ENCODE measurements at places on chromosomes 3 and 15.
A peak's percentile ranks its signal among the peaks of the same experiment; 100 is the strongest.

- no peak for DNase-seq
Observed at GRCh38 chr3:10998542-10998941, 6.0 kb downstream of the SLC6A1 start.

GRCh38 chr3:101573449-101574387 is at the start of gene PCNP:
Gene PCNP (plus strand): TSS chr3:101574180. CDS start chr3:101574216, 36 bp downstream.
- peak; percentile 99 for DNase-seq

DNA sequence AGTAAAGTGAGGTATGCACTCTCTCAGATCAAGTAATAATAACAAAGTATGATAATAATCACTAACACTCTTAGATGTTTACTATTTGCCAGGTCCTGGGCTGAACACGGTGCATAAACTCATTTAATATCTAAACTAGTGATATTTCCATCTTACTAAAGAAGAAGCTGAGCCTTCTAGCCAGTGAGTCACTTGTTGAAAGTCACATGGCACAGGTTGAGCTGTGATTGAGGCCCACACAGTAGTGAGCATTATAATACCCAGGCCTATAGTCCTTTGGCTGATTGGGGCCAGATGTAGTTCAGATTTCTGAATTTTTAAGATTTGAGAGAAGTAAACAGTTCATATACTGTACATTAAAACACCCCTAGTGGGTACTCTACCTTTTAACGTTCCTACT is 93.2 kb upstream of the CCDC80 start:
- peak; percentile 44 for DNase-seq

DNA sequence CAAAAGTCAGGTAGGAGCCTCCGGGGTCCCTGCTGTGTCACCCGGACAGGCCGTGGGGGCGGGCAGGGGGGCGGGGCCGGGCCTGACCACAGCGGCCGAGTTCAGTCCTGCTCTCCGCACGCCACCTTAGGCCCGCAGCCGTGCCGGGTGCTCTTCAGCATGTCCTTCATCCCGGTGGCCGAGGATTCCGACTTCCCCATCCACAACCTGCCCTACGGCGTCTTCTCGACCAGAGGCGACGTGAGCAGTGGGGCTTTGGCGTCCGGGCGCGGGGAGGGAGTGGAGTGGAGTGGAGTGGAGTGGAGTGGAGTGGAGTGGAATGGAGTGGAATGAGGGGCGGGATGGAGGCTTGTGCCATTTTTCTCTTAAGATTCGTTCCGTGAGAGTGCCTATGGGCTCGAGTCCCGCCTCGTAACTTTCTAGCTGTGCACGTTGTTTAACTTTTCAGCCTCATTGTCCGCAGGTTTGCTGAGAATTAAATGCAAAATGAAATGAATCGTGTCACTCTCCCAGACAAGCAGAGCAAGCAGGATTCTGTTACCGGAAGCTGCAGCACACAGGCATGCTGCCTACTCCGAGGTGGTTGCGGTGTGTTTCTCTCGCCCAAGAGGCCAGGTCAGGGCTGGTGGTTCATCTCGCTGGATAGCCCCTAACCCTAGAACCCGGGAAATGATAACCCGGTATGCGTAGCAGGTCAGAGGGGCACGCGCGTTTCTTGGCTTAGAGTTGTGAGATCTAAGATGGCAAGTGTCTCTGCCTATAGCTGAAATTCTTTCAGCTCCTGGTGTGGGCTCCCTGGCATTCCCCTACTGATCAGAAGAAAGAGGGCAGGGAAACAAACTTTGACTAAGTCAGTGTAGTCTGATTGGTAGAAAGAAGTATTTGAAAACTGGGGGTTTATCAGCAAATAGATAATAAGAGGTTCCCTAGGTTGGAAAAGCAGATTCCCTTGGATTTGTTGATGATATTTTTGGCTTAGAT is at the start of gene FAH:
TSS of gene FAH (plus strand) at position 104 of the 981 bp plus-strand sequence. CDS start at position 160, 56 bp downstream.
- peak; percentile 49 for DNase-seq

DNA sequence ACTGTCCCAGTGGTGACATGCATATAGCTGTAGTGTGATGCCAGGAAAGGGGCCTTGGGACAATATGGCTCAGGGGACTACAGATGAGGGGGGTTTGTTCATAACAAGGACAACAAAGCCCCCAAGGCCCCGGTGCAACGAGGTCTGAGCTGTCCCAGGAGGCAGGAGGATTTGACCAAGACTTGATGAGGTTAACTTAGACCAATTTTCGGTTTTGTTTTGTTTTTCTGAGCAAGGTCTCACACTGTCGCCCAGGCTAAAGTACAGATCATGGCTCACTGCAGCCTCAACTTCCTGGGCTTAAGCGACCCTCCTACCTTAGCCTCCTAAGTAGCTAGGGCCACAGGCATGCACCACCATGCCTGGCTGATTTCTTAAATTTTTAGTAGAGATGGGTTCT is 23.8 kb downstream of the EFCAB12 start:
- no peak for DNase-seq

DNA sequence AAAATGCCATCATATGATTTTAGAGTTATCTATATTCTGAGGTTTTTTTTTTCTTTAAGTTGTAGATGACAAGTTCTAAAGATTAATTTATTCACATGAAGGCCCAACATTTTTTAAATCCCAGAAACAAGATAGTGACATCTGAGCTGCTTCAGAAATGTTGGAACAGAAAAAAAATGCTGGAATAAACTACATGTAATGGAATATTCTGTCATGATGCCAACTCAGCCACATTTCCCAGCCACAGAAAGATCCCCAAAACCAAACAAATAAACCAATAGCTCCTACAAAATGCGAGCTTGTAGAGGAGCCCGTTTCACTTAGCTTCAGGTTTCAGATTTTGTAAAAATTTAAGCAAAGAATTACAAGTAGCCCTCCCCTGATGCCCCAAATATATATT is 111.0 kb upstream of the MYO5C start:
- no peak for DNase-seq

DNA sequence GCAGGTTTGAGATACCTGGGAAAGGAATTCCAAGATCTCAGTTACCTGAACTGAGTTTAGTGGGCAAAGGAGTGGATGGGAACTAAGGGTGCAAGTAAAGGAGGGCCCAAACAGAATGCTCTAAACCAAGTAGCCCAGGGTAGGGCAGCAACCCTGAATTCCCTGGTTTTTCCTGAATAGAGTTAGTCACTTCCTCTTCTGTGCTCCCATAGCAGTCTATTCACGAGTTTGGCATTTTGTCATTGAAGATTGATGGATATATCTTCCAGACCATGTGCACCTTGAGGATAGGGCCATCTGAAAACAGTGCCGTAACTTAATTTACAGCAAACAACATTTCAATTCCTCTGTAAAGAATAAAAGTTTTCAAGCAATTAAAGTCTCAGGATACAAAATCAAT is 18.5 kb upstream of the PTX3 start:
- peak; percentile 64 for DNase-seq

DNA sequence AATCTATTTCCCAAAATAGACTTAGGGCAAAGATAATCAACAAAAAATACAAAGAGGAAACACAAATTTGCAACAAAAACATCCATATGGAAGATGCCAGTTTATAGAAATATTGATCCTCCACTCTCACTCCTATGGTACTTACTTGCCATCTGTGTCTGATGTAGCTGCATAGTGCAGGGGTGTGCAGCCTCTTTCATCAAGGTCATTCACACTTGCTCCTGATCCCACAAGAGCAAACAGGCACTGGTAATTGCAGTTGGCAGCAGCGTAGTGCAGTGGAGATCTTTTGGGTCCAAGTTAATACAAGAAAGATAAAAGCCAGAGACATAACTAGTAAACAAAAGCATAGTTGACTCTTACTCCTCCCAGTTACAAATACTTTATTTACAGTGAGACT is 90.0 kb downstream of the ANKRD28 start:
- no peak for DNase-seq

GRCh38 chr15:65244638-65245037 is 33.4 kb upstream of the CILP start:
- no peak for DNase-seq

DNA sequence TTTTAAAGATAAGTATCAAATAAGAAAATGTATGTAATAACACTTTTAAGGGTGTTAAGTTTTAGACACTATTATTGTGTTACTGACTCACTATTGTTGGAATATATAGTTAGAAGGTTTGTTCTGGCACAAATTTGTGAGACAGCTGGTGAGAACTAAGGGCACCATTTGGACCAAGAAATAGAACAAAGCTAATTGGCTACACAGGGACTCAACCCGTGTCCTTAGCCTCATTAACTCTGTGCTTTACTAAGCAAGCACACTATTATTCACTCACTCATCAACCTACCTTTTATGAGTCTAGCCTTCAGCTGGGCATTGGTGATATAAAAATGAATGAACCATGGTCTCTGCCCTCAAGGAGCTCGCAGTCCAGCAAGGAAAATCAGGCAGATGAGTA is 4.1 kb upstream of the UNC13C start:
- DNase-seq = no peak

- no peak for DNase-seq
Observed at GRCh38 chr3:71972031-71972430, 187.1 kb upstream of the PROK2 start.

- DNase-seq = peak; percentile 41
Observed at GRCh38 chr3:105459566-105460290, 93.0 kb downstream of the ALCAM start.

DNA sequence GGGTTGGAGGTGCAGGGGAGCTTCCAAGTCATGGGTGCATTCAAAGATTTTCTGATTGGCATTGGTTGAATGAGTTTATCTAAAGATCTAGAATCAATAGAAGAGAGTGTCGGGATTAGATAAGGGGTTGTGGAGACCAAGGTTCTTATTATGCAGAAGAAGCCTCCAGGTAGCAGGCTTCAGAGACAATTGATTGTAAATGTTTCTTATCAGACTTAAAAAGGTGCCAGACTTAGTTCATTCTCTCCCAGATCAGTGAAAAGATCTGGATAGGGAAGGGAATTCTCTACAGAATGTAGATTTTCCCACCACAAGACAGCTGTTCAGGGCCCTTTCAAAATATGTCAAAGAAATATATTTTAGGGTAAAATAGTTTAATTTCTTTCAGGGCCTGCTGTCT is 129.5 kb downstream of the LIPC start:
- no peak for DNase-seq

DNA sequence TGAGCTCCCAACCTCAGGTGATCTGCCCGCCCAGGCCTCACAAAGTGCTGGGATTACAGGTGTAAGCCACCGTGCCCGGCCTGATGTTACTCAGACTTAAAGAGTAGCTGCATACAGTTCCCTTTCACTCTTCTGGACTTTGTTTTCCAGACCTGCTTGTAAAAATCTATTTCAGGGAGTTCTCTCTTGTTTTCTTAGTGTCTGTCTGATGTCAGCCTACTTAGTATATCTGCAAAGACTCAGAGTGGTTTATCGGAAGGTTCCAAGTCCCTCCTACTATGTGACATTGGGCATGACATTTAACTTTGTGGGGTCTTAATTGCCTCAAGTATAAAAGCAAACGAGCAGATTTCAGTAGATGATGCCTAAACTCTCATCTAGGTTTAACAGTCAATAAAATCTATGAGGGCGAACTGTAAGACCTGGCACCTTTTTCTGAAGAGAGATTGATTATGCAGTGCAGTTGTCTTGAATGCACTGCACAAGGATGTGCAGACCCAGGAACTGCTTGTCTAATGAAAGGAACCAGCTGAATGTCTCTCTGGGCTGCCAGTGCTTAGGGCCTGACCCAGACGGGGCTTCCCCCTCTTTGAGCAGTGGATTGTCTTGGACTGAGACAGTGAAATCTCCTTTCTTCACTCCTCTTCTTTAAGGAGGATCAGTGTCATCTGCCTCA is 301.4 kb downstream of the PTPRG start:
- no peak for DNase-seq

- DNase-seq = no peak
Observed at GRCh38 chr15:100244796-100245486, 96.8 kb downstream of the ADAMTS17 start.

- peak; percentile 75 for DNase-seq
Observed at GRCh38 chr3:141455603-141456300, 31.1 kb upstream of the RASA2 start.

GRCh38 chr3:196554205-196554604 is 14.1 kb downstream of the WDR53 start:
- DNase-seq = no peak

GRCh38 chr3:21117370-21117769 is 633.6 kb downstream of the ZNF385D start:
- no peak for DNase-seq

DNA sequence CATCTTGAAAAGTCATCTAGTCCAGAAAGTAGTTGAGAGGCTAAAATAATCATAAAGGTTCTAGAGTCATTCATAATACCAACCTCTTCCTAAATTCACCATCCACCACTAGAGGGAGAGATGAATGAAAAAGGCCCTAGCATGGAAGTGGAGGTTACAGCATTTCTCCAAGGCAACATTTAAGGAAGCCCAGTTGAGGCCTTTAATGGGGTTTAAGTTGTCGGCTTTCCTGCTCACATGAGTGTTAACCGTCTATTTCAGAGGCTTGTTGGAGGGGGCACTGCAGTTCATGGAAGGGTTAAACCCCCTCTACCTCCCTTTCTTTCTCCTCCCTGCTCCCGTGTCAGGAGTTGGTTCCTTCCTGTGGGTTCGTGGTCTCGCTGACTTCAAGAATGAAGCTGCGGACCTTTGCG is 3.8 kb upstream of the SLCO3A1 start:
- peak; percentile 47 for DNase-seq

GRCh38 chr15:101064795-101065569 is 145.8 kb downstream of the LRRK1 start:
- no peak for DNase-seq

DNA sequence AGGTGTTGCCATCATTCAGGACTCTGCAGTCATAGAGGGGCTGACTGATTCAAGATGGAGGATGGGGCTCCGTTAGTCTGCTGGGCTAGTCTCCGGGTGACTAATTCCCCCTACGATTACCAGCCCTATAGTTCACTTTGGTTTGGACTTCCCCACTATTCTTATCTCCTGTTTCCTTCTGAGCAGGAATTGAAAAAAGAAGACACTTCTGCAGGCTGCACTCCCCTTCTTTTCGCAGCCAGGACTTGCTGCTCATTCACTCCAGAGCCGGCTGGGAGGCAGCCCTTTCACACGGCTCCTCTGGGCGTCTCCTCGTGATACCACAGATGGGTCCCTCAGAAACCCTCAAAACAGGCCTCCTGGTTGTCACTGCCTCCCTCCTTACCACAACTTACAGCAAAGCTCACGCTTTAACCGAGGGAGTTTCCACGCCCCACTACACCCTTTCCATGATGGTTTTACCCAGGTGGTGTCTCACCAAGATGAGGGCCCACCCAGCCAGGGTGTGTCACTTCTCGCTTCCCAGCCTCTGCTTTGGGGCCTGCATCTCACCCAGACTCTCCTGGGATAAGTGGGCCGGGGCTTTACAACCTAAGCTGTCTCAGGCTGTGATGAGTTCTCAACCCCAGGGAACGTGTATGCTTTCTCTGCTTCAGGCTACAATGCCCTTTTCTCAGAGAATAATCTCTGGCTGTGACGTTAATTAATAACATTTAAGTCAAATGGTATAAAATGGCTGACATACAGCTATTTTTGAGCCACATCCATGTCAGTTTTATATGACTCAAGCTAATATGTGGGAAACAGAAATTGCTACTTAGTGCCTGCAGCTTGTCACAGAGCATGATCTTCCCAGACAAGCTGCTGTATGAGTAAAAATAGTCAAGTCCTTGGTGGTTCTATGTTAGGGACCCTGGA is 11.9 kb downstream of the CX3CR1 start:
- no peak for DNase-seq
